Hematopoietic multipotent progenitor cell treated with erythropoietin and hydrocortisone succinate and interleukin-3 and kit ligand, for 6 days (in vitro differentiated cells): ENCODE measurements at places on chromosomes 1 and 21.

- no peak for DNase-seq
Observed at GRCh38 chr1:238060061-238060460, 169.3 kb upstream of the ZP4 start.

DNA sequence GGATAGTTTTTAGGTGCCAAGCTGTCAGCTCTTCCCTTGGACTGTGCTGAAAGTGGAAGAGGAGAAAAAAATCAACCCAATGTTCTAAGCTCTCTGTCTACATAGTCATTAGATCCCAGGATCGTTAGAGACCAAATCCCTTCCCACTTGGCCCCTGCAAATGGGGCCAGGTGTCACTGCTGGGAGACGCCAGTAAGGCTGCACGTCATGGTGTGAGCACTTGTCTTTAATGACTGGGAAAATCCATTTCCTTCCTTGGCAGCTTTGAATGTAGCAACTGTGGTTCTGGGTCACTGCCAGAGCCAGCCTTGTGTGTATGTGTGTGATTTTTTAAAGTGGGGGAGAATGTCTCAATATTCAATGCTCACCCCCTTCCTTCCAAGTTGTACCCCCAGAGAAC is 59.9 kb downstream of the MAN1C1 start:
- no peak for DNase-seq

GRCh38 chr1:97936976-97937375 is 16.1 kb upstream of the DPYD start:
- no peak for DNase-seq

- DNase-seq: no peak
Observed at GRCh38 chr1:56229186-56229585, 350.2 kb downstream of the PLPP3 start.

DNA sequence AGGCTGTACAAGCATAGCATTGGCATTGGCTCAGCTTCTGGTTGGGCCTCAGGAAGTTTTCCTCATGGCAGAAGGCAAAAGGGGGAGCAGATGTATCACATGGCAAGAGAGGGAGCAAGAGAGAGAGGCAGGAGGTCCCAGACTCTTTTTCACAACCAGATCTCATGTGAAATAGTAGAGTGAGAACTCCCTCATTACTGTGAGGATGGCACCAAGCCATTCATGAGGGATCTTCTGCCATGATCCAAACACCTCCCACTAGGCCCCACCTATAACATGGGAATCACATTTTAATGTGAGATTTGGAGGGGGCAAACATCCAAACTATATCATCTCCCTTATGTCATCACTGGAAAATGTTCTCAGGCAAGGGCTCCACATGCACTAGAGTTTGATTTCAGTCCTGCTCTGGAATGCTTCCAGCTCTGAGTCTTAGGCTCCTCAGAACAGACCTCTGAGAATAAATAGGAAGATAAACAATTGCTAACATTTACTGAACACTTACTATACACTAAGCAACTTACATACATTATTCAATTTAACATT is 39.4 kb upstream of the VTCN1 start:
- DNase-seq: no peak

GRCh38 chr1:6007318-6008083 is 15.3 kb upstream of the NPHP4 start:
- no peak for DNase-seq

DNA sequence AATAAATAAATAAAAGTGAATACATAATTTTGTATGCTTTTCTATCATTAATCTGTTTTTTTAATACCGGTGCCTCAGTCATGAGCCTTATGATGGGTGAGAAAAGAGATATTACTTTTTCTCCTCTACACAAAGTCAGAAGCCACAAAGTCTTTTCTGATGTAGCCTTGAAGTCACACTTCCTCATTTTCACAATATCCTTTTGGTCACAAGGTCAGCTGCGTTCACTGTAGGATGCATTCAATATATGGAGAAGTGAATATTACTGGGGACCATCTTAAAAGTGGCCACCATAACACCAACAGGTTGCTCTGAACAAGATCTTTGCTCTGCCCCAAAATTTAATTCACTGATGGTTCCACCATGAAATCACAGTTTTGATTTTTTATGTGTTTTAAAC is 83.3 kb upstream of the TNR start:
- peak; percentile 45 for DNase-seq

- peak; percentile 94 for DNase-seq
Observed at GRCh38 chr21:44593598-44594405, 1.5 kb upstream of the KRTAP10-6 start.

DNA sequence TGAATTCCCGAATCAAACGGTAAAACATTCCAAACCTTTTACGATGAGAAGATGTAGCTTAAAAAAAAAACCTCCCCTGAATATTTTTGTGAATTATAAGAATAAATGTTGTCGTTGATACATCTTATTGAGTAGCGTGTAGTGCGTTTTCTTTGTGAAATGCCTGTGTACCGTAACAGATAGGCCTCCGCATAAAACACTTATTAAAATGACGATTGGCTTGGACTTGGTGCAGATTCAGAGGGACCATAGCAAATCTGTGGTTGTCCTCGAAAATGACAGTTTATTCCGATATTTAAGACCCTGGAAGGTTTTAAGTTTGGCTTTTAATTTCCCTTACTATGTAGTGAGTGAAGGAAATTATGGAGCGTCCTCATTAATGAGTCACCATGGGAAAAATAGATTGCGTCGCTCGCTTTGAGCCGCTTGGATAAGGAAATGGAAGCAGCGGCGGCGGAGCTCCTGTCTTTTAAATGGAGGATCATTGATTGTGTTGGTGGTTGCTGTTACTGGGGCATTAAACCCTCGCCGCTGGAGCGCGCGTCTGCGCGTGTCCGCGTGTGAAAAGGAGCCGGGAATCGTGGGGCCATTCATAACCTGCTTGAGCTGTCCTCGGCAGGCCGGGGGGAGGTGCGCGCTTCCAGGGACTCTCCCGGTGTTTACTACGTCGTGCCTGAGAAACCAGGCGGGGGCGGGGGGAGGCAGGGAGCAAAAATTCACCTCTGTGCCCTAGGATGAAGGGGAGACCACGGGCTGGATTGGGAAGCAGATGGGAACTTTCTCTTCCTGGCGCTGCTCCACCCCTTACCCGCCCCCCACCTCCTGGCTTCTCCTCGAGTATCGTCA is 1.6 kb downstream of the SPEN start:
- peak; percentile 90 for DNase-seq

DNA sequence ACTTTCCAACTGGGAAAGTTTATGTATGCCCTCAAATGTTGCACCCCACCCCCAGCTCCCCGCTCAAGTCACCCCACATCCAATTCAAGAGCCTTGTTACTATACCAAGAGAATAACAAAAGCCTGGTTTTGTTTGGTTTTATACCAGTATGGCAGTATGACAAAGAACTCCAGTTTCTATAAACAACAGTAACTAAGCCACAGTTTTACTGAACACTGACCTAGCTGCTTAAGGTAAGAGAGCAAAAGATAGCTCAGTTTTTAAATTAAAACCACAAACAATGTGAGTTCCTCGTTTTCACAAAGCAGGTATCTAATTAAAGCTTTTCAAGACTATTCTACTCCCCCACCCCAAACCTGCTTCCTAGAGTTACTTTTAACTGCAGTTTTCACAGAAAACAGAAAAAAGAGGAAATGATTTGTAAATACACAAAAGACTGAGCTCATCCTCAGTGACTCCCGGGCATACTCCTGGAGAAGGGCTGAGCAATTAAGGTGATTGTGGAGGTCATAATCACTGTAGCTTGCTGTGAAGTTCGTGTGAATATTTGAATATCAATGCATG is 59.3 kb upstream of the LHX8 start:
- DNase-seq: no peak
